Neural progenitor cell (in vitro differentiated cells): ENCODE measurements at places on chromosomes 1 and 21. TPM values are rescaled to one million over a fixed set of nuclear protein-coding genes. Genes with fewer than 3 reads are reported as not detected.

LCE1B gene
- not detected in 2 replicates for total RNA-seq

KCNE1 gene
- not detected in 2 replicates for total RNA-seq

- no peaks in the 10 kb centered on the region for H3K36me3 ChIP-seq
- no peak overlapping the region for H3K27ac ChIP-seq
- no peak overlapping the region for H3K4me3 ChIP-seq
Observed at GRCh38 chr1:46577671-46578070, 26.2 kb upstream of the KNCN start.

NAV1 gene
- 60.7 and 83.0 TPM in 2 replicates for total RNA-seq

SPATC1L gene
- 5.1 and 20.2 TPM in 2 replicates for total RNA-seq

DNA sequence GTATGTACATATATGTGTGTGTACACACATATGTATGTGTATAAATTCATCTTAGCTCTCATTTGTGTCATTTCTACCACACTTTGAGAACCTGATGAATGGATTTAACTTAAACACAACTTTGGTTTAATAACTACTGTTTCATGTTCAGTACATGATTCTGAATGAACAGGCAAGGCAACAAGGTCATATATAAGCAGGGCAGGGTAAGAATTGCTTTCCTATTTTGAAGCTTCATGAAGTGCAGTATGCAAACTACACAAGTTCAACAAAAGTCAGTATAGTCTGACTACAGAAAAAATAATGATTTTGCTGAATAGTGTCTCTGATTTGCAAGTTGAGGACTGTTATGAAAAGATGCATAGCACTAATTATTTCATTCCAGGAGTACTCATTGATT lies 127.6 kb downstream of the KCNK2 start:
- no peaks in the 10 kb centered on the region for H3K36me3 ChIP-seq
- H3K4me3 ChIP-seq: no peak overlapping the region
- H3K27me3 ChIP-seq: no peaks in the 10 kb centered on the region
- no peaks in the 10 kb centered on the region for H3K4me1 ChIP-seq
- DNase-seq: no peak
- no peak overlapping the region for H3K27ac ChIP-seq

ETV3L gene
- 0.25 TPM in 1 of 2 replicates, not detected in the other for total RNA-seq

NEK7 gene
- 20.7 and 34.7 TPM in 2 replicates for total RNA-seq

DNA sequence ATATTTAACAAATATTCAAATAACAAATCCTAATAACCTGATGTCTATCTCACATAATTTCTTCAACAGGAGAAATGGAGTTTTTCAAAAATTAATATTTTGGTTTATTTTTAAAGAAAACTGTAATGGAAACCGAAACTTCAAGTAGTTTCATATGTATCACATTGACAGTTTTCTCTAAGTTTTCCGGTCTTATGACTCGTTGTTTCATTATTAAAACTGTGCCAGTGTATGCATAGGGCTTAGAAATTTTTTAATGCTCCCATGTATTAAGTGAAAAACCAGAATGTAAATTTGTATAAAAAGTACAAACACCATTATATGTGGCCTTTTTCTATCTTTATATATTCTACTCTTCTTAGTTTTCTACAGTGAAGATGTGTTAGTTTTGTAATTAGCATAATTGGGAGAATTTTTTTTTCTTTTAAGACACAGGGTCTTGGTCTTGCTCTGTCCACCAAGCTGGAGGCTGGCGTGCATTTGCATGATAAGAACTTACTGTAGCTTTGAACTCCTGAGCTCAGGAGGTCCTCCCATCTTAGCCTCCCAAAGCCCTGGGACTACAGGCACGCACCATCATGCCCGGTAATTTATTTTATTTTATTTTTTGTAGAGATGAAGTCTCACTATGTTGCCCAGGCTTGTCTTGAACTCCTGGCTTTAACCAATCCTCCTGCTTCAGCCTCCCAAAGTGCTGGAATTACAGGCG lies 43.9 kb upstream of the SAMSN1 start:
- no peak overlapping the region for H3K27ac ChIP-seq
- no peak overlapping the region for H3K4me3 ChIP-seq
- no peaks in the 10 kb centered on the region for H3K36me3 ChIP-seq
- H3K27me3 ChIP-seq: no peaks in the 10 kb centered on the region
- H3K4me1 ChIP-seq: no peaks in the 10 kb centered on the region

DNA sequence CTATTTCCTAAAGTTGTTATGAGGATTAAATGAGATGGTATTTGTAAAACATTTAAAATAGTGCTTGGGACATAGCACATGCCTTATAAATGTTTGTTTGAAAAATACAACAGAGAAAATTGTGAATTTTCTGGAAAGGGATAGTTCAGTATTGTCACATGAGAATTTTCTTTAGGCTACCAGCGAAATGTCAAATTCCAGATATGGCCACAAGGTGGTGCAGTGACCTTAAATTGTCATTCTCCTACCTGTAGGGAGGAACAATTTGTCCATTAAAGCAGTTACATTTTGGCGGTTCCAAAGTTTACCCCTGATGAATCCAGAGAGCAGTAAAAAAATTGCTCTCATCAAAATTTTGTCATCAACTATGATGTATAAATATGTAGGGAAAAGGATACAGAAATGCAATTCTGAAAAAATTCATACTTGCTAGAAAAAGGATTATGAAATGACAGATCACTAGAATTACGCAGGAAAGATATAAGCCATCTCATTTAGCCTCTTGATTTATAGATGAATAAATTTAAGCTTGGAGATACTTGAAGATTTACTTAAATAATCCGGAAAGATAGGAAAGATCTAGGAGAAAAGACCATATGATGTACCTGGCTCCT lies 50.2 kb upstream of the TSHB start:
- H3K27me3 ChIP-seq: no peaks in the 10 kb centered on the region
- DNase-seq: peak; percentile 70
- H3K36me3 ChIP-seq: no peaks in the 10 kb centered on the region
- H3K4me1 ChIP-seq: no peaks in the 10 kb centered on the region

- peaks cover 14% of the 10 kb centered on the region for H3K4me1 ChIP-seq
- H3K36me3 ChIP-seq: peaks cover 4% of the 10 kb centered on the region
- H3K4me3 ChIP-seq: no peak overlapping the region
- no peaks in the 10 kb centered on the region for H3K27me3 ChIP-seq
Observed at GRCh38 chr1:183970516-183971300, 66.8 kb downstream of the COLGALT2 start.

DNA sequence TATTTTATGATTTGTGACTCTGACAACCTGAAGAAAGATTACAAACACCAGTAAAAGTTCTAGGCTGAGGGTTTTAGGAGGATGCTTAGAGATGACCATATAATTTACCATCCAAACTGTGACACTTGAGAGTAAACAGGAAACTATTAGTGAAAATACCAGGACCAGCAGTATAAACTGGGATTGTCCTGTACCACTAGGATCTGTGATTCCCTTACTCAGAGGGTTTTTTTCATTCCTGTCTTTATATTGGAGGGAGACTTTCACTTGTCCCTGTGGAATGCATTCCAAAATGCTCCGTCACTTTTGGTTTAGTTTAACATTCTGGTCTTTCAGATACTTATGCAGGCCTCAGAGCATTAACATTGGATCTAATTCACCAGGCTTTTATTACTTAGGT lies 482.9 kb downstream of the PTBP2 start:
- H3K4me1 ChIP-seq: peaks cover 14% of the 10 kb centered on the region
- H3K27ac ChIP-seq: no peak overlapping the region
- no peak overlapping the region for H3K4me3 ChIP-seq
- no peaks in the 10 kb centered on the region for H3K27me3 ChIP-seq
- peak; percentile 2 for DNase-seq

ATAD3B gene
- total RNA-seq: 9.3 and 21.1 TPM in 2 replicates

SLC9C2 gene
- not detected in 2 replicates for total RNA-seq

- no peaks in the 10 kb centered on the region for H3K4me1 ChIP-seq
- no peaks in the 10 kb centered on the region for H3K36me3 ChIP-seq
- no peak overlapping the region for H3K4me3 ChIP-seq
- no peaks in the 10 kb centered on the region for H3K27me3 ChIP-seq
Observed at GRCh38 chr1:158809862-158810261, 21.3 kb upstream of the MNDA start.

GRCh38 chr1:111213412-111213811 lies 13.0 kb upstream of the DENND2D start:
- no peak for DNase-seq
- no peak overlapping the region for H3K4me3 ChIP-seq
- H3K27ac ChIP-seq: no peak overlapping the region
- peaks cover 19% of the 10 kb centered on the region for H3K4me1 ChIP-seq
- no peaks in the 10 kb centered on the region for H3K27me3 ChIP-seq

GRCh38 chr21:36923270-36923669 lies 43.2 kb downstream of the HLCS start:
- no peak for DNase-seq
- no peak overlapping the region for H3K27ac ChIP-seq
- H3K36me3 ChIP-seq: no peaks in the 10 kb centered on the region
- no peak overlapping the region for H3K4me3 ChIP-seq

DNA sequence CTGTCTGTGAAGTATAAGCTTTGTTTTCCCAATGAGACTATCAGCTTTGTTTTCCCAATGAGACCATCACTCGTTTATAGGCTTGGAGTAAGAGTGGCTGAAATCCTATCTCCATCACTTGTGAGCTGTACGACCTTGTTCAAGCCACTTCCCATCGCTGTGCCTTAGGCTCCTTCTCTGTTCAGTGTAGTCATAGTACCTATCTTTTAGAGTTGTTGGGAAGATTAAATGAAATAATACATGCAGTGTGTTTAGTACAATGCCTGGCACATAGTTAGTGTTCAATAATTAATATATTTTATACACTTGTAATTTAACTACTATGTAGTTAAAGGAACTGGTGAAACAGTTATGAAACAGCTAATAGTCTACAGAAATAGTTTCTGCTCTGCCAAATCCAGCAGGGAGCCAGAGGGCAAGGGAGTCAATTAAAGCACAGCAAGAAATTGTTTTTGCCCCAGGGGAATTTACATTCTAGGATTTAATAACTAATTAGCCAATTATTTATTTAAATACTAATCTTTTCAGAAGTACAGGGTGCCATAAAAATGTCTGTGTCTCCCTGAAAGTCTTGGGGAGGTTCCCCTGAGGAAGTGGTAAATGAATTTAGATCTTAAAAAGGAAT lies 139.3 kb upstream of the HMCN1 start:
- no peaks in the 10 kb centered on the region for H3K27me3 ChIP-seq
- no peak overlapping the region for H3K4me3 ChIP-seq
- DNase-seq: no peak
- H3K27ac ChIP-seq: no peak overlapping the region
- no peaks in the 10 kb centered on the region for H3K36me3 ChIP-seq

CCDC27 gene
- not detected in 2 replicates for total RNA-seq

DNA sequence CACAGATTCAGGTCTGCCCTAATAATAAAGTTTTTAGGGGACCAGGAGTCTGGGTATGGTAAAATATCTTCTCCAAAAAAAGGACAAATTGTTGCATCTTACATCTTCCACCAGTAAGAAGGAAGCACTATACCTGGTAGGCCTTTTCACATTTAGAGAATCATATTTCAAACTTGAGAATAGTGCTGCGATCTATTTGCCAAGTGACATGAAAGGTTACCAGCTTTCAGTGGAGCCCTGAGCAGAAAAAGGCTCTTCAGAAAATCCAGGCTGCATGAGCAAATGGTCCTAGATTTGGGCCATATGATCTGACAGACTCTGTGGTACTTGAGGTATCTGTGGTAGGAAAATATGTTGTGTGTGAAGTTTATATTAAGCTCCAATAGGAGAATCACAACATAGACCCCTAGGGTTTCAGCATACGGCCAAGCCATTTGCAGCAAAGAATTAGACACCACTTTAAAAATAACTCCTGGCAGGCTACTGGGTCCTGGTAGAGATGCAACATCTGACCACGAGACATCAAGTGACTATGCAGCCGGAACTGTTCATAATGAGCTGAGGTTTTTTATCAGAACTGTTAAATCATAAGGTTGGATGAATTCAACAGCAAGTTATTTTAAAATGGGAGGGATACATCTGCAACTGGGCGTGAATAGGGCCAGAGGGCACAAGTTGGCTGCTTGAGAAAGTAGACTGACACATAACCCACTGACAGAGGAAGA lies 38.6 kb upstream of the CCDC190 start:
- DNase-seq: no peak
- H3K4me1 ChIP-seq: peaks cover 10% of the 10 kb centered on the region
- no peak overlapping the region for H3K27ac ChIP-seq
- H3K36me3 ChIP-seq: no peaks in the 10 kb centered on the region

DNA sequence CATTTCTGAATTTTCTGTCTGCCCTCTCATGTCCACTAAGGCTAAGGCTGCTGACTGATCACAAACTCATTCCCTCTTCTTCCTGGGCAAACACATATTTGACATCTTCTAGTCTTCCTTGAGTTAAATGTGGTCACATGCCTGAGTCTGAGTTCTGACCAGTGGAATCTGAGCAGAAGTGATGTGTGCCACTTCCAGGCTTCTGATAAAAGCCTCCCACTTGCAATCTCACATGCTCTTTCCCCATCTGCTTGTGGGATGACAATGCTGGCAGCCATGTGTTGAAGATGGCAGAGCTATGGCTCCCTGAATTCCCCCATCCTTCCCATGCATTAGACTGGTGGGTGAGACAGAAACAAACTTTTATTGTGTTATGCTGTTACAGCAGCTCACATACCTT lies 149.9 kb upstream of the ZNF648 start:
- peaks cover 14% of the 10 kb centered on the region for H3K4me1 ChIP-seq
- no peaks in the 10 kb centered on the region for H3K36me3 ChIP-seq
- DNase-seq: no peak
- H3K4me3 ChIP-seq: no peak overlapping the region

GRCh38 chr1:209929751-209930150 lies 8.3 kb upstream of the SYT14 start:
- peaks cover 17% of the 10 kb centered on the region for H3K27me3 ChIP-seq
- peaks cover 8% of the 10 kb centered on the region for H3K4me1 ChIP-seq
- H3K4me3 ChIP-seq: no peak overlapping the region
- no peaks in the 10 kb centered on the region for H3K36me3 ChIP-seq
- no peak for DNase-seq

HSD3B1 gene
- total RNA-seq: not detected in 2 replicates

DNA sequence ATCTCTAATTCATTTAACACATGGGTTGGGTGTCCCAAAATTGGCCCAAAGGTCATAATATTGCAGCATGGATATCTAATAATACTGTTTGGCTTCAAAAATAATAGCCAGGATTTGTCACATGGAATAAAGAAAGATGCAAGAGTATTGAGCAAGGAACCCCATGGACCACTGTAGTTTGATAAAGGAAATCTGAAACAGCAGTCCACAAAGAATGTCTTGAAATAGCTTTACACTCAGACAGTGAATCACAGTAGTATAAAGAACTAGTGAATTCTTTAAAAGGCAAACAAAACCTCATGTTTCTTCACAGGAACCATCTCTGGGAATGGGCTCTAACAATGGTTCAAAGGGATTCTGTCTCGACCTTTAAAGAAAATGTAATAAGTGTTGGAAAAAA lies 576.1 kb upstream of the ZRANB2 start:
- H3K27ac ChIP-seq: no peak overlapping the region
- no peak for DNase-seq
- H3K4me3 ChIP-seq: no peak overlapping the region
- H3K4me1 ChIP-seq: no peaks in the 10 kb centered on the region
